ENCODE measurements at places on chromosomes 4 and X.

DNA sequence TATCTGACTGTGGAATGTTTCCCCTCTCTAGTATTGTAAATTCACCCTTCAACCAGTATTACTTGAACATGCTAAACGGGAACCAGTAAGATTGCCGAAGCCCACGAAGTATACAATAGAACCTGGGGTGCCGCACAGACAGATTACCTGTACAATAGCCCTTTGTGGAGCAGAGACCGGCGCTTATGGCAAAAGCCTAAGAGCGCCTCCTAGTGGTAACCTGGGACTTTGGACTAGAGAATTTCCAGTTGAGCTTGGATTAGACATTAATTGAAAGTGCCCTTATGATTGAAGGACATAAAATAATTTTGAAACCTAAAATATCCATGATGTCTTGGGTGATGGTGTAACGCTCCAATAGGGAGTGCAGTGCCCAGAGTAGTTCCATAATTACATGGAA lies 14.1 kb downstream of the ZNF157 start:
- no peak overlapping the region for H3K4me3 ChIP-seq
- H3K27ac ChIP-seq: no peak overlapping the region
- H3K36me3 ChIP-seq: no peaks in the 10 kb centered on the region
- peak; percentile 38 for DNase-seq
- no peaks in the 10 kb centered on the region for H3K4me1 ChIP-seq

DNA sequence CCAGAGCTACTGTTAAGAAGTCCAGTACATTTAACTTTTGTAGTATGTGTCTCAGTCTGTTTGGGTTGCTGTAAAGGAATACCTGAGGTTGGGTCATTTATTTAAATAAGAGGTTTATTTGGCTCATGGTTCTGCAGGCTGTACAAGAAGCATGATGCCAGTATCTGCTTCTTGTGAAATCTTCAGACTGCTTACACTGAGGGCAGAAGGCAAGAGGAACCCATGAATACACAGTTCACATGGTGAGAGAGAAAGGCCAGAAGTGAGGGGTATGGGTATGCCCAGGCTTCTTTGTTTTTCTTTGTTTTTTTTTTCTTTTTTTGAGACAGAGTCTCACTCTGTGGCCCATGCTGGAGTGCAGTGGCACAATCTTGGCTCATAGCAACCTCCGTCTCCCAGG lies 6.0 kb upstream of the CISD2 start:
- DNase-seq: no peak
- no peaks in the 10 kb centered on the region for H3K36me3 ChIP-seq
- H3K4me1 ChIP-seq: peaks cover 10% of the 10 kb centered on the region
- no peaks in the 10 kb centered on the region for H3K27me3 ChIP-seq
- H3K4me3 ChIP-seq: no peak overlapping the region
- H3K27ac ChIP-seq: no peak overlapping the region

DNA sequence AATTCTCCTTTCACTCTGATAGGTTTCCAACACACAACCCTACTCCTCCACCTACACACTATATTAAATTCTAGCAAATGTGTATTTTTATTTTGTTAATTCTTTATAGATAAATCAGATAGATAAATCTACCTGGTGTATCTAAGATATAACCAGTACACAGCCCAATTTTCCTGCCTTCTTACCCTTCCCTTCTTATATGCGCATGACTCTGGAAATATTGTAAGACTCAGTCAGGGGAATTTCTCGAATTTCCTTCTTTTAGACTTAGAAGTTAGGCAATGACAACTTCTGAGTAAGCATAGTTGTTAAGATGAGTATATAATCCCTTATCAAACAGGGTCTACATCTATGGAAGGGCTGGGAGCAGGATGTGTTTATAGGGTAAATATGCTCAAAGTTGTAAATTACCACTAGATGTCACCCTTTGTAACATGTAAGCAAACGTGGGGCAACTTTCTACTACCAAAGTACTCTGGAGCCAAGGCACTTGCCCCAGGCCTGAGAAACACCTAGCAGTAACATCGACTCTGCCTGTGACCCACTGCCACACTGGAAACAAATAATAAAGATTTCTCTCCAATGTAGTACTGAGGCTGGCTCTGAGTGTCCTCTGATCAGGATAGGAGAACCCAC lies 444.7 kb downstream of the IQCM start:
- DNase-seq: no peak
- no peaks in the 10 kb centered on the region for H3K36me3 ChIP-seq
- no peaks in the 10 kb centered on the region for H3K27me3 ChIP-seq

GRCh38 chr4:94544811-94545210 lies 93.1 kb downstream of the PDLIM5 start:
- H3K4me3 ChIP-seq: no peak overlapping the region
- peak overlapping the region; percentile 90 for H3K27ac ChIP-seq
- no peak for DNase-seq
- H3K4me1 ChIP-seq: peaks cover 62% of the 10 kb centered on the region
- peaks cover 27% of the 10 kb centered on the region for H3K36me3 ChIP-seq

DNA sequence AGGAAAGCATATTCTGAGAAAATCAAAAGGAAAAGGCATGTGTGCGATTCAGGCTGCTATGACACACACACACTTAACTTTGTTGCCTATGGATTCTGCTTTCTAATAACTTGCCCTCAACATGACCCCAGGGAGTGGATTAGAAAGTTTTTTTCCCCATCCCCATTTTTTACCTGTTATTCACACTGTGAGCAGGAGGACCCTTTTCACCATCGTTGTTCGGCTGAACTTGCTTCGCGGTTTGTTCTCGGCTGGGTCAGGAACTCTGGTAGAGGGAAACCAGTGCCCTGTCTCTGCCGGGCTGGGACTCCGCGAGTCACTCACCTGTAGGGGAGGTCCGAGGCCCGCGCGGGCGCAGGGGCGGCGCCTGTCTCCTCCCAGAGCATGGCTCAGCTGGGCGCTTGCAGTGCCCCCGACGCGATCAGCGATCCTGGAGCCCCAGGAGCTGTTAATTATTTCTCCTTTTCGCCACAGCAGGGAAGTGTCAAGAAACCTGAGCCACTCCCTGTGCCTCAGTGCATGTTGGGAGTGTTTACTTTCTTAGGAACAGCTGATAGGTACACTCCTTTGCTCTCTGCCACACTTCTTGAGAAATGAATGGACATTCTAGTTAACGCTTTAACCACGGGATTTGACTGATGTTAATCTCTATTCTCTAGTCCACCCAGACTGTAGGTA lies at the start of gene RASSF6:
Gene RASSF6, minus strand, starts transcription at position 322 of the 678 bp plus-strand sequence. CDS start 8,641 bp downstream, outside the sequence.
- DNase-seq: peak; percentile 72
- no peaks in the 10 kb centered on the region for H3K36me3 ChIP-seq
- H3K27ac ChIP-seq: peak within 1 kb of the TSS; percentile 54
- no peaks in the 10 kb centered on the region for H3K27me3 ChIP-seq

- no peak for DNase-seq
- H3K4me3 ChIP-seq: no peak overlapping the region
- H3K36me3 ChIP-seq: no peaks in the 10 kb centered on the region
- no peaks in the 10 kb centered on the region for H3K4me1 ChIP-seq
- H3K27ac ChIP-seq: no peak overlapping the region
- H3K27me3 ChIP-seq: no peaks in the 10 kb centered on the region
Observed at GRCh38 chr4:170589597-170590191, 499.9 kb upstream of the AADAT start.

DNA sequence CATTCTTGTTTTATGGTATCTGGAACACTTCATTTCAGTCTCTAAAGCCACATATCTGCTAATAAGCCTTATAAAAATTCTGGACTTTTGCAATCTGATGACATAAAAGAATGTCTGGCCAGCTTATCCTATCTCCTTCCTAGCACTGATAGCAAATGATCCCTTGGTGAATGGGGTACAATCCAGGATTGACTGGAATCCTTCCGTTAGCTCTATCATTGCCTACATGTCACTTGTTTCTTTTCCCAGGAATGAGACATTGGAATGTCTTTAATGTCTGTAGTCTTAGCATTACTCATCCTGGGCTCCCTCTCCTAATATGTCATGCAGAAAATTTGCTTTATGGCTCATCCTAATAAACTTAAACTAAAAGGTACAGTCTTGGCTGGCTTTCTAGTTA lies 14.8 kb upstream of the PABPC4L start:
- DNase-seq: no peak
- H3K4me1 ChIP-seq: no peaks in the 10 kb centered on the region
- no peaks in the 10 kb centered on the region for H3K27me3 ChIP-seq
- peak overlapping the region; percentile 19 for H3K27ac ChIP-seq

- peaks cover 35% of the 10 kb centered on the region for H3K4me1 ChIP-seq
- DNase-seq: no peak
Observed at GRCh38 chr4:73684097-73684496, 56.3 kb upstream of the CXCL8 start.

DNA sequence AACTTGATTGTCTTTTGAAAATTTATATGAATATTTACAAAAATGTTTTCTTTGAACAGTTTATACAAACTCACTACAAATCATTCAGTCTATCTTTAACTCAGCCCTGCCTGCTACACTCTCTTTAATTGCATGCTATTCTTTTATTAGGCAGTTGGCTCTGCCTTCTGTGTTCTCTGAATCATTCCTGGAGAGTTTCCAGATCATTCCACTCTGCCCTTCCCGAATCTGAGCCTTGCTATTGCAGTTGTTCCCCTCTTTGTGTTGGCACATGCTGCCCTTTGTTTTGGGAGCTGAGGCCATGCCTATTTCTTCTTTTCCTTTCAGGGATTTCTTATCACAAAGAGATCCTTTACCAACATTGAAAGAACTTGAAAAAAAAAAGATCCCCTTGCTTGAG lies 8.7 kb upstream of the TECRL start:
- H3K27ac ChIP-seq: no peak overlapping the region
- no peak for DNase-seq
- H3K27me3 ChIP-seq: no peaks in the 10 kb centered on the region
- no peaks in the 10 kb centered on the region for H3K4me1 ChIP-seq

- no peak overlapping the region for H3K4me3 ChIP-seq
- H3K36me3 ChIP-seq: no peaks in the 10 kb centered on the region
- no peaks in the 10 kb centered on the region for H3K4me1 ChIP-seq
- DNase-seq: no peak
- H3K27me3 ChIP-seq: no peaks in the 10 kb centered on the region
- no peak overlapping the region for H3K27ac ChIP-seq
Observed at GRCh38 chr4:188146618-188147017, 7.4 kb downstream of the TRIML1 start.

DNA sequence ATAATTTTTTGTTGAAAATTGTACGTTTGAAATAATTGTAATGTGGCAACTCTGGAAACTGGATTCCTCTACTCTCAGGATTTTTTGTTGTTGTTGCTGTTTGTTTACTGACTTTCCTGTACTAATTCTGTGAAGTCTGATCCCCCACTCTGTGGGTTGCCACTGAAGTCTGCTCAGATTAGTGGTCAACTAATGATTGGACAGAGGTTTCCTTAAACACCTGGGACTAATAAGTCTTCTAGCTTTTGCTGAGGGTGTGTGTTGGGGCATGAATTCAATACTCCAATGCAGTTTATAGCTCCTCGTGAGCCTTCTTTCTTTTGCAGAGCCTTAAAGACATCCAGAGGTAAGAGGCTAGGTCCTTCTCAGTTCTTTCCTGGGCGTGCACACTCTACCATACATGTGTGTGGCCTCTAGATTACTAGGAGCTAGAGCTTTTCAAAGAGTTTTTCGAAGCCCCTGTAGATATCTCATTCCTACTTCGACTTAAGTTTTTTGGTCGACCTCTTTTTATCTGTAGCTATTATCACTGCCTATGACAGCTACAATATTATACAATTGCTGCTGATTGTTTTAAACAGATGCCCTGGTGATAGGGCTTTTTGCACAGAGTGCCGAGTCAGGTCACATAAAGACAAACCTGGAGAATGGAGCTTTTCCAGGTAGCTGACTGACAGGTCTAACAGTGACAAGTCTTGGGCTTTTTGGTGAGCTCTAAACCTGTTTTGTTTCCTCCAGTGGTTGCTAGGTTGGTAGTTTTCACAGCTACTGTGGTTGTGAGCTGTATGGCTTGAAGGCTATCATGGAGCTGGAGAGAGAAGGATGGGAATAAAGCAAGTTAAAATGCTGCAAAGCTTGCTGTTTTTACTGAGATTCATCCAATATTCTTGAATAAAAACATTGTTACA lies 34.0 kb downstream of the BMP2K start:
- no peak overlapping the region for H3K4me3 ChIP-seq
- DNase-seq: no peak
- H3K4me1 ChIP-seq: no peaks in the 10 kb centered on the region
- no peak overlapping the region for H3K27ac ChIP-seq
- H3K36me3 ChIP-seq: no peaks in the 10 kb centered on the region

GRCh38 chrX:38138900-38139299 lies 81.8 kb downstream of the SRPX start:
- H3K27me3 ChIP-seq: no peaks in the 10 kb centered on the region
- no peak overlapping the region for H3K27ac ChIP-seq
- H3K36me3 ChIP-seq: no peaks in the 10 kb centered on the region
- no peak for DNase-seq
- no peaks in the 10 kb centered on the region for H3K4me1 ChIP-seq

DNA sequence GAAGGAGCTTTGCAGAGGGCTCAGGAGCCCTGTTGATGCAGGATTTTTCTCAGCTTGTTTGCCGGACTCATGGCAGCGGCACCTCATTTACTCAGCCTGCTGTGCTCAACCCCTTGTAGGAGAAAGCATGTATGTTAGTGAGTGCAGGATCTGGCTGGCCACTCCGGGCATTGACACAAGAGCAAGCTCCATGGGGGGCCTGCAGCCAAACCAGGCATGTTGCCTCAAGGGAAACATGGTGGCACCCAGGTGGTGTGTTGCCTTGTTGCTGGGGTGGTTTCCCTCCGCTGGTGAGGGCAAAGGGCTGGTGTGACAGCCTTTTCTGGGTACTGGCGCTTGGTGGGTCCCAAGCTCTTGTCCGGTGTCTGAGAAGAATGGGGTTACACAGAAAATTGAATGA lies 189.3 kb upstream of the ANXA3 start:
- H3K4me3 ChIP-seq: no peak overlapping the region
- no peaks in the 10 kb centered on the region for H3K27me3 ChIP-seq
- no peak overlapping the region for H3K27ac ChIP-seq
- no peak for DNase-seq

- H3K27me3 ChIP-seq: no peaks in the 10 kb centered on the region
- no peak overlapping the region for H3K27ac ChIP-seq
- no peaks in the 10 kb centered on the region for H3K4me1 ChIP-seq
- DNase-seq: no peak
Observed at GRCh38 chrX:108254636-108255035, 163.1 kb downstream of the ATG4A start.

GRCh38 chr4:175326796-175327195 lies 408.6 kb downstream of the ADAM29 start:
- no peaks in the 10 kb centered on the region for H3K36me3 ChIP-seq
- no peak overlapping the region for H3K4me3 ChIP-seq
- H3K27ac ChIP-seq: no peak overlapping the region
- no peaks in the 10 kb centered on the region for H3K27me3 ChIP-seq
- DNase-seq: no peak

GRCh38 chr4:828641-829271 lies 2.8 kb upstream of the CPLX1 start:
- peak; percentile 60 for DNase-seq
- H3K36me3 ChIP-seq: no peaks in the 10 kb centered on the region
- no peaks in the 10 kb centered on the region for H3K4me1 ChIP-seq
- no peak overlapping the region for H3K27ac ChIP-seq
- H3K4me3 ChIP-seq: no peak overlapping the region
- H3K27me3 ChIP-seq: peaks cover 35% of the 10 kb centered on the region
